ENCODE measurements at places on chromosomes 13 and 19.

DNA sequence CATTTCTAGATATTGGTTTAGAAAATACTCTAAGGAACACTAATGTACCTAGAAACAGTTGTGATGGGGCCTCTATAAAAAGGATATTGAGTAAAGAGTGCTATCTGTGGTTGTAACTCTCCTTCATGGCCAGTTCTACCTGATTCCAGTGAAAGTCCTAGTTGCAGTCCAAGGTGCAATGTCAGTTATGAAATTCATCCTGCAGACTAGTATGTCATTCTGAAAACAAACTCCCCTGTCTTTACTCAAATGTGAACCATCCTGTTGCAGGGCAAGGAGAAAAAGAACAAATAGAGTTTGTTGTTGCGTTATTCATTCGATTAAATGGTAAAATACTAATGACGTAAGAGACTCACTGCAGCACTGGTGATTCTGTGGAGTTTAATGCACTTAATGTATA, 18.3 kb upstream of the N4BP2L1 start:
- no peak overlapping the region for H3K27ac ChIP-seq
- H3K4me3 ChIP-seq = no peak overlapping the region
- peaks cover 11% of the 10 kb centered on the region for H3K4me1 ChIP-seq
- DNase-seq = no peak
- H3K27me3 ChIP-seq = no peaks in the 10 kb centered on the region

DNA sequence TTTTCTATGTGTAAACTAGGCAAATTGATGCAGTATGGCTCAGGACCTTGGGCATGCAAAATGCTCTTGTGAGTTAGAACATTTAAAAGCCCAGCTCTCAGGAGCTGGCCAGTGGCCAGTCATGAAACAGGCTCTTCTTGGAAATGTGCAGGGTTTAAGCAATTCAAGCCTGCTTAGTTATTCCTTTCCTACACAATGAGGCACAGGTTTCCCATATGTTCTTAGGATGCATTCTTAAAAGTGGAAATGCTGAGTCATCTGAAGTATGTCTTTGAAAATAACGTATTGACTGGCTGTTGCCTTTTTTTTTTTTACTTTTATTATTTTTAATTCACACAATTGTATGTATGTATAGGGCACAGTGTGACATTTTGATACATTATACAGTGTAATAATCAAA, 300.7 kb downstream of the SLC7A1 start:
- H3K27ac ChIP-seq = no peak overlapping the region
- DNase-seq = no peak
- no peaks in the 10 kb centered on the region for H3K4me1 ChIP-seq
- H3K4me3 ChIP-seq = no peak overlapping the region
- no peaks in the 10 kb centered on the region for H3K27me3 ChIP-seq

DNA sequence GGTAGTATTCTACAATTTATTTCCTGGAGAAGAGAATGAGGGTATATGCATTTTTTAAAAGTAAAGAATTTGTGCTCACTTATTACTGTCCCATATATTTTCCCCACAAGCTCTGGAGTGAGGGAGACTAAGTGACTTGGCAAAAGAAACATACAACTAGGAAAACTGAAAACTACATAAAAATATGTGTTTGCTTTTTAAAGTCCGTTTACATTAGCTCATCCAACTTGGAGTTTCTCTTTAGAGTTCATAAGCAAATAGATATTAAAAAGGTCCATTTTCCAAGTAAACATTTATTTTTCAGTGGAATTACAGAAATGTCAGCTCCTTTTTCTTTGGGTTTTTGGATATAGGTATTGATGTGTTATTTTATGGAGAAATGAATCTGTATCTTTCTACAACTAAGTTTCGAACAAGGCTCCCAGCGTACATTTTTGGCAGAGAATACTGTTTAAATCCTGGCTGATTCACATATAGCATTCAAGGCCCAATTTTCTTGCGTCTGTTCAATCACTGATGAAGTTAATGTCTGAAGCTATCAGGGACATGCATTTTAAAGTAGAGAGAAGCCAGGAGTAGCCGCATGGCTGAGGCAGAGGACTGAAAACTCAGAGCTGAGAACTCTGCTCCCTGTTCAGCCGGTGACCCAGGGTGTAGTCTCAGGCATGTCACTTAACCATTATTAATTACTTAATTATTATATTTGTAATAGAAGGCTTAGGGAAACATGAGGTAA, 729.4 kb downstream of the EFNB2 start:
- no peaks in the 10 kb centered on the region for H3K4me1 ChIP-seq
- no peaks in the 10 kb centered on the region for H3K27me3 ChIP-seq
- DNase-seq = no peak
- no peak overlapping the region for H3K4me3 ChIP-seq

GRCh38 chr13:113731192-113732175, 27.5 kb upstream of the TMEM255B start:
- H3K27me3 ChIP-seq = peaks cover 18% of the 10 kb centered on the region
- no peak overlapping the region for H3K27ac ChIP-seq
- H3K4me1 ChIP-seq = peaks cover 7% of the 10 kb centered on the region
- no peaks in the 10 kb centered on the region for H3K36me3 ChIP-seq
- no peak overlapping the region for H3K4me3 ChIP-seq

Measured in MM.1S (cell line).